ENCODE measurements at places on chromosomes 4 and X.

DNA sequence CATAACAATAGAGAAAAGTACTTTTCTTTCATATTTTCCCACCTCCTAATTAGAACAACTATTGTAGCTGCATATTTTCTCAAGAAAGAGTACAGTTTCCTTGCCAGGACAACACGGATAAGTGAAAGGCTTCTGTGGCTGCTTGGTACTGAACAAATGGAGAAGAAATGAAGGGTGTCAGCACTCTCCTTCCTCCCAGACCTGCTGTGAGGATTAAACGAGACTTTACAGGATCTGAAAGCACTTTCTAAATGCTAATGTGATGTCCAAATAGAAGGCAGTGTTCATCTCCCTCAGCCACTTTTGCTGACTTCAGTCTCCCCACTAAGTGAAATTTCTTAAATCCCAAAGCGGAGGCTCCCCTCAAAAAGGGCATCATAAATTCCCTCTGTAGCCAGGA, 13.9 kb downstream of the NIPAL1 start:
- DNase-seq = no peak

- no peak for DNase-seq
Measured at GRCh38 chr4:8278009-8278395, 8.4 kb downstream of the HTRA3 start.

DNA sequence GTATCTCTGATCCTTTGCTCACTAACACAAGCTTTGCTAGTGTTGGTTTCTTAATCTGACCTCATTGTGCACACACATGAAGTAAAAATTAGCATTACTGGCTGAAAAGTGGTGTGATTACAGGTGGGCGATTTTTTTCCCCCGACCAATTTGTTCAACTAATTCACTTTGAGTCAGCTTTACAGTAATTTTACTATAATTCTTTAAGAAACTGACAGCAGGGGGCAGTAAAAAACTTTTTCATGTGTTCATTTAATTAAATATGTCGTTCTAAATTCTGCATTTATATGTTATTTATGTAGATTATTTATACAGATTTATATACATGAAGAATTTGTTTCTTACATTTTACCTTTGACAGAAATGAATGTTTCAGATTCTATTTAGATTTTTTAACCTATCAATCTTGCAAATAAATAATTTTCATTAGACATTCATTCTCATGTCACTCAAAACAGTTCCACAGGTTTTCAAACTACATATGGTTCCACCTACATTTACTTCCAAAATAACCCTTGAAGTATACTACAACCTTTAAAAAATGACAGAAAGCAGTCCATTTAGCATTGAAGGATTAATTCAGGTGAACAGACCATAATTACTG, 17.5 kb downstream of the PALLD start:
- DNase-seq = no peak

- no peak for DNase-seq
Measured at GRCh38 chr4:101018836-101019235, 328.5 kb downstream of the PPP3CA start.

DNA sequence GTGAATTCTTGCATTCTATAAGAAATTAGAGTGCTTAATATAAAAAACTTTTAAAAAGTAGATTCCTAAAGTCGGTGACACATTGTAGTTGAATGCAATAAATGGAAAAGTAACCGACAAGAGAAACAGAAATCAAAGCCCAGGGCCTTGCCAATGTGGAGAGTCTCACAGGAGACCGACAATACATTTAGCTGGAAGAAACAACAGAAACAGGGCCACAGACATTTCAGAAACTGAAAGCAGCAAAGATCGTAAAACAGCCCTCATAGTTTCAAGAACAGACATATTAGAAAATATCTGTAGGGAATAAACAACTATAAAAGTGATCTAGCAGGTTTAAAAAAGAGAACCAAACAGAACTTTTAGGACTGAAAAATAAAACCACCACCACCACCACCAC, 49.5 kb downstream of the STAP1 start:
- no peak for DNase-seq

GRCh38 chr4:55127521-55127920, 2.1 kb upstream of the KDR start:
- no peak for DNase-seq

DNA sequence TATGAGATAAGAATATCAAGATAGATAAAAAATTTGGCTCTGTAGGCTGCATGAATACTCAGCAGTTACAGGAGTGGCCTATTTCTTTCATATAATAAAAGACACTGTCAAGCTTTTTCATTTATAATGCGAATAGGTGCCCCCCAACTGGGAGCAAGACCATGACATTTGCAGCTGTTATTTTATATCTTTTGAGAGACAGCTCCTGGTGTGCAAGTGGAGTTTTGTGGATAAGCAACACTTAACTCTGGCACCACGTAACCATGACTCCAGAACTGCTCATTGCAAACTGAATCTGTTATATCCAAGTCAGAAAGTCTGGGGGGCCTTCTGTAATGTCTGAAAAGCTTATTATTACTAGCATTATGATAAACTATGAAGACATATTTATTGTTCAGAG, 1372.4 kb downstream of the C4orf33 start:
- DNase-seq = no peak

GRCh38 chr4:2961811-2962441, 1.3 kb downstream of the NOP14 start:
- DNase-seq = no peak

GRCh38 chr4:16416601-16417000, 190.3 kb upstream of the TAPT1 start:
- DNase-seq = no peak

DNA sequence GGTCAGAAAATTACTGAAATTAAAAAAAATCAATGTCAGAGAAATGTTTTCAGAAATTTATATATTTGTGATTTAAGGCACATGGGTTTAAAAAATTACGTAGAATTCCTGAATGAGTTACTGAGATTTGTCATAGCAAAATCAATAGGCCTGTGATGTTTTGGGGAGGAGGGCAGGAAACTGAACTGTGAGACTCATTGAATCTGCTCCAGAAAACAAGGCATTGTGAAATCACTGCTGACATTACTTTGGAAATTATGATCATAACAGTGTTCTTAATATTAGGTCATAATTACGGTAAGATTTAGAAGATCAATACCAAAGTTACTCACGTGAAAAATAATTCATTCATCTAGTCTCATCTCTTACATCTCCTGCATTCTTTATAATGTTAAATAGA, 5.3 kb downstream of the FGF5 start:
- no peak for DNase-seq

DNA sequence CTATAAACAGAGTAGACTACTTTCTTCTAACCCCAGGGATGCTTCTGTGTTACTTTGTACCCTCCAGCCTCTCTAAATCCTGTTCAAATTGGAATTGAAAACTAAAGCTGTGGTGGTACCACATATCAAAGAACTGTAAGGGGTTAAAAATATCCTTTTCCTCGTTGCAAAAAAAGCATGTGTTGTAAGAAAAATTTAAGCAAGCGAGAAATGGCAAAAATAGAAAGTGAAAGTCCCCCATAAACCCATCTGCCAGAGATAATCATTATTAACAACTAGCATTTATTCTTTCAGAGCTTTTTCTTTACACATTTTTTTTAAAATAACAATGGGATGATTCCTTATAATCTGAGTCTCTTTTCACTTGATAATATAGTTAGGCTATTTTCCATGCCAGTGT, 40.6 kb downstream of the TMEM164 start:
- no peak for DNase-seq

DNA sequence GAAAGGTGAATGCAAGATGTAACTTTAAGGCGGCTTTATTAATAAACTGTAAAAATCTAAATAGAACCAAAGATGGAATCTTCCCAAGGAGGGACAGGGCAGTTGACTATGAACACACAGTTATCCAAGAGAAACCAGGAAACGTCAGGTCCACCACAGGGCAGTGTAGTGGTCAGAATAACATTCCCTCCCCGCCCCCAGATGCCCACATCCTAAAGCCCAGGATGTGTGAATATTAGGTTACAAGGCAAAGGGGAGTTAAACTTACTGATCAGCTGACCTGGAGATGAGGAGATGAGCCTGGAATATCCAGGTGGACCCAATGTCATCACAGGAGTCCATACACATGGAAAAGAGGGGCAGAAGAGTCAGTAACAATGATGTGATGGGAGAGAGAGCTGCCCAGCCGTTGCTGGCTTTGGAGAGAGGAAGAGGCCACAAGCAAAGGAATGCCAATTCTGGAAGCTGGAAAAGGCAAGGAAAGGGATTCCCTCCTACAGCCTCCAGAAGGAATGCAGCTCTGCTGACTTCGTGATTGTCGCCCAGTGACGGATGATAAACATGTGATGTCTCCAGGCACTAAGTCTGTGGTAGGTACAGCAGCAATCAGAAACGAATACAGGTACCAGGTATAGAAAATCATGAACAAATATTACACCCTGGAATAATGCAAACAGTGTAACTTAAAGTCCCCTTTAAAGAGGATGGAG, 5.2 kb downstream of the SH3KBP1 start:
- no peak for DNase-seq

GRCh38 chr4:139319571-139319970, 17.3 kb upstream of the NDUFC1 start:
- no peak for DNase-seq

GRCh38 chrX:53093177-53093655, 726 bp upstream of the KANTR start:
- DNase-seq = peak; percentile 88

DNA sequence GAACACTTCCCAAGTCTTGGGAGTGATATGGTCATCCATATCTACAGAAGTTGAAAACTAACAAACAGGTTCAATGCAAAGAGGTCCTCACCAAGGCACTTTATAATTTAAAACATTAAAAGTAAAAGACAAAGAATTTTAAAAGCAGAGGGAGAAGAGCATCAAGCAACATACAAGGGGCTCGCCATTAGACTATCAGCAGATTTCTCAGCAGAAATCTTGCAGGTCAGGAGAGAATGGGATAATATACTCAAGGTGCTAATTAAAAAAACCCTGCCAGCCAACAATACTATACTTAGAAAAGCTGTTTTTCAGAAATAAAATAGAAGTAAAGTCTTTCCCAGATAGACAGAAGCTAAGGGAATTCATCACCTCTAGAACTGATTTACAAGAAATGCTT, 121.2 kb downstream of the NEK1 start:
- DNase-seq = no peak

DNA sequence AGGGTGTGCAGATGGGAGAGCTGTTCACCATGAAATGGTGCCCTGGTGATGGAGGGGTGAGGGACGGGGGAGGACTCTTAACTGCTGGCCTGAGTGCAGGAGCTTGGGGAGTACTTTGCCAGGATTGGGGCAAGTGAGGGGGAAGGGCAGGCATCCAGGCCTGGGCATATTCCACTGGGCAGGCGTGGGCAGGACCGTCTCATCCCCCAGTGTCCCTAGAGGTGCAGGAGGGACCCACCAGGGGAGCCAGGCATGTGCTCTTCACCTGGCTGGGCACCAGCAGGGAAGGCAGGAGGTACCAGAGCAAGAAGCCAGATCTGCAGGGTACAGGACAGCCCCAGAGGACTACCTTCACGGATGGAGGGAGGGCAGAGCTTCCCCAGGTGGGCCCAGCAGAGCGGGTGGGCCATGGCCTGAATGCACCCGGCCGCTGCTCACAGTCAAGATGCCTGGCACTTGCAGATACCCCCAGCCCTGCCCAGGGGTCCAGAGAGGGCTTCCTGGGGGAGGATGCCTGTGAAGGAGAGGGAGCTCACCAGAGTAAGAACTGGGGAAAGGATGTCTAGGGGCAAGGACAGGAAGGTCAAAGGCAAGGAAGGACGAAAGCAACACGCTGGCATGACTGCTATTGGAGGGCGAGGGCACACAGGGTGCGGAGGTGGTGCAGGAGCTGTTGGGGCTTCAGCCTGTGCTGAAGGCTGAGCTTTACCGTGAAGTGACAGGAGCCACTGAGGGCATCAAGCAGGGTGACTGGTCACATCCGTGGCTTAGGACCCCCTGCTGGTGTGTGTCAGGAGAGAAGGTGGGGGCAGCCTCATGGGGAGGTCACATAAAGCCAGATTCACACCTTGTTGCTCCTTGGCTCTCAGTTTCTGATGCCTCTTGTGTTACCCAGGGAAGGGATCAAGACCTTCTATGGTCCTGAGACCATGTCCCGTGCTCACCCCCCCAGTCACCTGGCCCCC, 68.2 kb upstream of the NKX1-1 start:
- no peak for DNase-seq

- no peak for DNase-seq
Measured at GRCh38 chr4:146061610-146062334, 113.7 kb upstream of the LSM6 start.

GRCh38 chr4:6257247-6258025, 12.2 kb upstream of the WFS1 start:
- no peak for DNase-seq

- no peak for DNase-seq
Measured at GRCh38 chrX:7264399-7264798, 116.4 kb upstream of the PUDP start.

GRCh38 chr4:2179717-2180116, 62.2 kb downstream of the HAUS3 start:
- DNase-seq = no peak

- no peak for DNase-seq
Measured at GRCh38 chr4:54568184-54568583, 89.6 kb upstream of the KIT start.

DNA sequence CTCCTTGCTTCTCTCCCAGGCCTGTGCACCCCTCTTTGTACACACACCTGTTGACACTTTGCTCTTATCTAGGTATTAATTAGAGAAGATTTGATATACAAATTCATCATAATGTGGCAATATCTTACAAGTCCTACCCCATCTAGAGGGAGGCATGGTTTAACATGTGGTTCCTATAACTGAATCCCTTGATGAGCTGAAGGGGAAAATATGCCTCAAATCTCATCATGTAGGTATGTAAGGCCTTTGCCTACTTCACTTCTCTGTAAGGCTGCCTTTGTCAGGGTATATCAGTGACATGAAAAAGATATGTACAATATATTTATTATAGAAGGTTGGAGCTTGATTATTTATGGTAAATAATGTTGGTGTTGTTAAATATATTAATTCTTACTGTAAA, 31.9 kb downstream of the HTR2C start:
- DNase-seq = no peak

- no peak for DNase-seq
Measured at GRCh38 chr4:15794905-15795304, 16.8 kb downstream of the CD38 start.

DNA sequence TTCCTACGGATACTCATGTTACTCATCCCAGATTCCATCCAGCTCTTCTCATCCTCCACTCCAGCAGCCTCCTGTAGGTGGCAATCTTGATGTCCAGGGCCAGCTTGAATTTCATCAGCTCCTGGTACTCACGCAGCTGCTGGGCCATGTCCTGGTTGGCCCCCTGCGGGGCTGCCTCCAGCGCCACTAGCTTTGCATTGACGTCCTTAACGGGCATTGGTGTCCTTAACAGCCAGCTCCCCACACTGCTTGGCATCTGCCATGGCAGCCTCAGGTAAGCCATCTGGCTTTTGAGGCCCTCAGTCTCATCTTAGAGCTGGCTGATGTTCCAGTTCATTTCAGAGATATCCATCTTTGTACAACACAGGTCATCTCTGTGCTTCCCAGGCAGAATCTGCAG, 223.7 kb downstream of the FGF13 start:
- no peak for DNase-seq

- no peak for DNase-seq
Measured at GRCh38 chrX:115324194-115324593, 34.7 kb downstream of the LUZP4 start.
